HEK293T (cell line): ENCODE measurements at places on chromosomes 7 and 10.
A peak's percentile ranks its signal among the peaks of the same experiment; 100 is the strongest.

- peak; percentile 63 for DNase-seq
Observed at GRCh38 chr10:58299580-58299979, 30.6 kb downstream of the CISD1 start.

DNA sequence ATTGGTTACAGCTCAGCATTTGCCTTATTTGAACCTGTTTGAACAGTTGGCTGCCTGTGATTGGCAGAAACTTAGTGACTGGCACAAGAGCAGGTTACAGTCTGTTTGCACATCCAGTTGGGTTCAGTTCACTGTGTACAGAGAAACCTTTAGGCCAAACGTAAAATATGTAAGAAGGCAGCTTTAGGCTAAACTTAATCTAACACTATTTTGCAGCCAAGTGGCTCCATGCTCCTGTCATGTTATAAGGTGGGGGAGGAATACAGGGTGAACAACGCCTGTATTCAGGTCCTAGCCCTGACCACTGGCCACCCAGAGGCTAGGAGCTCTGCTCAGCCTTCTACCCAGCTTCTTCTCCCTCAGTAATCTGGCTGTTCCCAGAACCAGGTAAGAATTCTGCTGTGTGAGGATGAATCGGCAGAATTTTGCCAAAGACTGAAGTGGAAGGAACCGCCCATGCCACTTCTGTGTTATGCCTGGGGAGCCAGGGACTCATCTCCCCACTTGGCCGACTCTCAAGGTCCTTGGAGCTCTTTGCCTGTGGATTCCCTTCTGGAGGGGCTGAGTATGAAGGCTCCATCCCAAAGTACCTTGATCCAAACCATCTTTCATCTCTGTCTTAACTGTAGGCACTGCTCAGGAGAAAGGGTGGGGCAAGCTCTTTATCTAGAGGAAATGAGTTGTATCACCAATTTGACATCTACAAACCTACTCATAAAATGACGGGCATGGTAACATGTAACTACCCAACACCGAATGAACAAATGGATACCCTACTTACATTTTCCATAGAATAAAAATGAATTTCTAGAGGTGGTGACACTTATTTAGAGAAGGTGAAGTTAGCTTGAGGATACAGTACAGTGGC is 164.4 kb upstream of the NAMPT start:
- no peak for DNase-seq

GRCh38 chr10:70293169-70293843 is 9.5 kb upstream of the NPFFR1 start:
- no peak for DNase-seq

GRCh38 chr10:43846968-43847367 is 198.3 kb upstream of the ZNF32 start:
- no peak for DNase-seq

- no peak for DNase-seq
Observed at GRCh38 chr7:34191771-34192479, 286.6 kb downstream of the BMPER start.

DNA sequence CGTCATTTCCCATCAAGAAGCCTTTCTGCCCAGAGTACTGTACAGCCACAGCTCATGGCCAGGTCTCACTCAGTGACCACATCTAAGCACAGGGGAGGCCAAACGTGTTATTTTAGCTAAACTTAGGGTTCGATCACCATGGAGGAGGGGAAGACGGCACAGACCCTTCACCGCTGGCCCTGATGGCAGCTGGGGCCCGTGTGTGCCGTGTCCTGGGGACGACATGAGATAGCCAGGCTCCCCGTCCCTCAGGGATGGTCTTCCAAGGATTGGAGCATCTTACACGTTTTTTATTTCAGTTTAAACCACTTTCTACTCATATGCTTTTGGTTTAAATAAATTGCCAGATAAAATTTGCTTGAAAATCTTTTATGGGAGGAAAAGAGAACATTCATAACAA is 512.9 kb downstream of the DNAJB6 start:
- no peak for DNase-seq

DNA sequence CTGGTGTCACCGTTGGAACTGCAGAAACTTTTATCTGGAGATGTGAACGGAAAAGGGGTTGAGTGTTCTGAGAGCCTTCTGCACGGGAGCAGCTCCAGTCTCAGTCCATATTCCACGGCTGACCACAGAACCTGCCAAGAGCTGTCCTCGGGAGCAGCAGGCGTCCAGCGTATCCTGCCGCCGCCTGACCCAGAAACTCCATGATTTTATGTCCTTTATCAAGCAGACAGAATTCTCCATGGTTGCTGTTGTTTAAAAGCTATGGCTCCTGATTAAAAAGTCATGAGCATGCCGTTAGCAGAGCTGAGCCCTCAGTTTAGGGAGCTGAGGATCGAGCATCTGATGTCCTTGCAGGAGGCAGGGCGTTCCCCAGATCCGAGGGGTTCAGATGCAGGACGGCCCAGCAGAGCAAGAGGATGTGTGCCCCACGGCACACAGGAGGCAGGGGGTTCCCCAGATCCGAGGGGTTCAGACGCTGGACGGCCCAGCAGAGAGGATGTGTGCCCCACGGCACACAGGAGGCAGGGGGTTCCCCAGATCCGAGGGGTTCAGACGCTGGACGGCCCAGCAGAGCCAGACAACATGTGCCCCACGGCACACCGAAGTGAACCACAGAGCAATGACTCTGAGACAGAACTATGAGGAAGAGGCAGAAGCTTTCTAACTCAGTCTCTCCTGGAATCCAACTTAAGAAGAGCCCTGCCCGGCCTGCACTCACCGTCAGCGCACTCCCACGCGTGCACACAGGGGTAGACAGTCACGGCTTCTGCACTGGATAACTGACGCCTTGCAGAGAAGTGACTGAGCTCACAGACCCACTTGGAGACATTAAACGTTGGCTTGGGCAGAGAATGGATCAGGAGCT is 96.4 kb downstream of the WDR37 start:
- DNase-seq: no peak

GRCh38 chr10:13873196-13873595 is 286.4 kb downstream of the PRPF18 start:
- DNase-seq: no peak

GRCh38 chr7:17745610-17746009 is 194.7 kb downstream of the SNX13 start:
- no peak for DNase-seq

DNA sequence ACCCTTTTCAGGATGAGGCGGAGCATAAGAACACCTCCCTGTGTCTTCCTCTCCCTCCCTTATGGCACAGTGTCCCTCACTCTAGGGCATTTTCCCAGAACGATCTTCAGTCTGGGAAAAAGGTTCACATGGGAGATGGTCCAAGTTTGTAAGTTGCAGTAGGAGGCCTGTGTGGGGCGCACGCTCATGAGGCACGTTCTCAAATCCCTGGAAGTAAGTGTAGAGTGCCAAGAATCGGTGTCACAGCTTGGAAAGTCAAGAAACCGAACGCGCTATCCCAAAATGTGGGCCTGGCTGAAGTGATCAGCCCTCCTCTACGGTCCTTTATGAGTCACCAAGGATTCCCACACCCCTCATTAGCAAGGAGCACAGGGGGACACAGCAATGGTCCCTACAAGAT is 23.9 kb upstream of the SMARCD3 start:
- DNase-seq: no peak

DNA sequence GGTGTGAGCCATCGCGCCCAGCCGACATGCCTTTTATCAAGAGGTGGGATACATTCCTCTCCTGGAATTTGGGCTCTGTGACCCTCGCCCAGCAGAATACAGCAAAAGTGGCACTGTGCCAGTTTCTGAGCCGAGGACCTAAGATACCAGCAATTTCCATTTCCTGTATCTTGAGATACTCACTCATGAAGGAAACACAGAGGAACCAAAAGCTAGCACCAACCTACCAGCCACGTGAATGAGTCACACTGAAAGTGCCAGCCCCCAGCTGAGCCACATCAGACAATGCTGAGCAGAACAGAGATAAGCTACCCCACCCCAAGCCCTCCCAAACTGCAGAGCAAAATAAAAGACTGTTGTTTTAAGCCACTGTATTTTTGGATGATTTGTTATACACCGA is 56.3 kb downstream of the CACUL1 start:
- peak; percentile 18 for DNase-seq

DNA sequence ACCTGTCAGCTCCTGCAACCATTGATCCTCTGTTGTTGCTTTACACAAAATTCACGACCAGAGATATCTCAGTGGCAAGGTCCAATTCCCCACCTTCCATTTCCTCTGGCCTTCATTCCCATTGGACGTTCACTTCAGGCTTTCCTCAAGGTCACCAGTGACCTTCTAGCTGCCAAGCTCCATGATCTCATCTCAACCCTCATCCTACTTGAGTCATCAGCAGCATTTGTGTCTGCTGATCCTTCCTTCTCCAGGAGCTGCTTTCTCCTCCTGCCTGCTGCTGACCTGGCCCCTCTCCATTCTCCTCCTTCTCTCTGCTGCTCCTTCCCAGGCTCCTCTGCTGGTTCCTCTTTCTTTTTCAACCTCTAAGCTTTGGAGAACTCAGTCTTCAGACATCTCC is 66.2 kb upstream of the C10orf90 start:
- no peak for DNase-seq

- DNase-seq: no peak
Observed at GRCh38 chr7:44473295-44473694, 17.2 kb downstream of the NUDCD3 start.

- DNase-seq: peak; percentile 99
Observed at GRCh38 chr10:109922976-109923921, at the start of gene XPNPEP1. XPNPEP1 (minus strand) TSS chr10:109923511; CDS start chr10:109923433, 78 bp downstream.

- DNase-seq: no peak
Observed at GRCh38 chr10:79349766-79350406, 2.6 kb downstream of the PPIF start.

DNA sequence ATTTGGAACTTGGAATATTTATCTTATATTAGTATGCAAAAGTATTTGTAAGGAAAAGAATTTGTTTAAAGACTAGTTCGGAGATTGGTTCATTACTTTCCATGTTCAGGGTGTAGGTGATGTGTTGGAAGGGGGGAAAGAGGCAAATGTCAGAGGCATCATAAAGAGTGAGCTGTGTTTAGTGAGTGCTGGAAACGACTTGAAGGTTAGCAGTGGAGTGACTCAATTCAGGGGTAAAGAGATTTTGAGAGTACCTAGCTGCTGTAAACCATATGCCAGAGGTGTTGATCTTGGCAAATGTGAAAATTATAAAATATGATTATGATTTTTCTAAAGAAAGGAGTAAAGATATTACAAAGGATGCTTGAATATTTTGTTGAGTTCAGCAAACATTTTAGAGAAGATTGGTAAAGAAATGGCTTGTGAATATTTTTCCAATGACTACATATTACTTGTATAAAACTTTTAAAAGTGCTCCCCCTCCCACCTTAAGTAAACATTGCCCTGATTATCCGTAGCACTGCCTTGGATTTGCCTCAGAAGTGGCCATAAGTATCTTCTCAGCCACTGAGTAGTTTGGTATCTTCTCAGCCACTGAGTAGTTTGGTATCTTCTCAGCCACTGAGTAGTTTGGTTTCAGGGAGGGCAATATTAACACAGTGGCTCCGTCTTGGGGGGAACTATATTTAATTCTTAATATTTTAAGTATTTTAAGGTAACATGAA is 51.5 kb downstream of the ZNRF2 start:
- no peak for DNase-seq

DNA sequence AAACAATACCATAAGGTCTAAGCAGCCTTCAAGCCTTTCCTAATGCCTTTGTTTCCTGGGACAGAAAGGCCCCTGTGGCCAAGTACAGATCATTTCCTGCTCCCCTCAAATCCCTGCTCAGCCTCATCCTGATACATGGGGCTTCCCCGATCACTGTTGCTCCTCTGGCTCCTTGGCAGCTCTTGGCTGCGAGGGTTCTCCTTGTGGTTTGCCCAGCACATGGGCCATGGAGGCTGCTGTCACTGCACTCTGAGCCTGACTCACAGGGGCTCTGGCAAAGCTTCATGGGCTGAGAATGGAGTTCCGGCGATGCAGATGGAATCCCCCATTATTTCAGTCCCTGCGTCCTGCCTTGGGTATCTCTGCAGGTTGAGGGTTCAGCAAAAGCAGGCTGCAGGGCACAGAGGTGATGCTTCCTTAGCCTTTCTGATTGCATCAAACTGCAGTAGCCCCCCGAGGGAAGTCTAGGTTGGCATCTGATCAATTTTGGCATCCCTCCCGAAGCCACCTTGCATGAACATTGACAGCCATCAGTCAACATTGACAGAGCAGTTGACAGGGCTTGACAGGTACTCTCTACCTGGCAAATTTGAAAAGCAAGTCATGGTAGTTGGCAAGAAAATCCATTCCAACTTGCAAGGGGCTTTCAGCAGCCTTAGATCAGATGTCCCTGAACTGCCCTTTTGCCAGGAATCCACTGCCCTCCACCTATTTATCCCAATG is 168.6 kb downstream of the GFRA1 start:
- DNase-seq: no peak
